ENCODE measurements at places on chromosomes 7 and 10. TPM values are rescaled to one million over a fixed set of nuclear protein-coding genes. Genes with fewer than 3 reads are reported as not detected.

The GRID2IP gene
- 0.74 TPM for total RNA-seq

The HMX3 gene
- not detected for total RNA-seq

The AKR1E2 gene
- total RNA-seq, result 25.6 TPM

The APBB1IP gene
- 0.98 TPM for total RNA-seq

The MORN4 gene
- 28.3 TPM for total RNA-seq

The CDC14C gene
- not detected for total RNA-seq

The FAM25A gene
- not detected for total RNA-seq

The CHST3 gene
- total RNA-seq, result 5.4 TPM

The FGL2 gene
- total RNA-seq, result 3.2 TPM

The EZH2 gene
- total RNA-seq, result 23.6 TPM

The TAS2R38 gene
- total RNA-seq, result not detected

The ZWINT gene
- total RNA-seq, result 4.9 TPM

The FBXL13 gene
- 3.9 TPM for total RNA-seq

The MALSU1 gene
- total RNA-seq, result 33.7 TPM

The FFAR4 gene
- not detected for total RNA-seq

The ACBD7 gene
- 11.8 TPM for total RNA-seq

The ZNF777 gene
- 4.4 TPM for total RNA-seq

The AGR3 gene
- total RNA-seq, result not detected

The NXPH1 gene
- 34.9 TPM for total RNA-seq

The SPDYE6 gene
- not detected for total RNA-seq

The GNAI1 gene
- total RNA-seq, result 161 TPM

The CLRN3 gene
- total RNA-seq, result not detected

The IFIT1B gene
- total RNA-seq, result 0.49 TPM

The C10orf67 gene
- total RNA-seq, result 0.25 TPM

The SLC13A1 gene
- not detected for total RNA-seq

The EGR2 gene
- total RNA-seq, result 0.74 TPM

The KAZALD1 gene
- 0.25 TPM for total RNA-seq

The GPNMB gene
- 4.7 TPM for total RNA-seq

The PFKFB3 gene
- 20.9 TPM for total RNA-seq

The RGR gene
- 0.49 TPM for total RNA-seq

The AMPH gene
- 47.0 TPM for total RNA-seq

The SPAM1 gene
- total RNA-seq, result not detected

The UCN3 gene
- total RNA-seq, result not detected

The KLF14 gene
- total RNA-seq, result not detected

Measured in temporal lobe (tissue), 4 donors.